ENCODE measurements at places on chromosomes 4 and X. TPM values are rescaled to one million over a fixed set of nuclear protein-coding genes. Genes with fewer than 3 reads are reported as not detected.

- peak overlapping the region; percentile 65 for H3K4me3 ChIP-seq
- no peak overlapping the region for H3K27ac ChIP-seq
- no peaks in the 10 kb centered on the region for H3K36me3 ChIP-seq
- no peaks in the 10 kb centered on the region for H3K27me3 ChIP-seq
Measured at GRCh38 chrX:10619425-10620046, 849 bp downstream of the MID1 start.

DNA sequence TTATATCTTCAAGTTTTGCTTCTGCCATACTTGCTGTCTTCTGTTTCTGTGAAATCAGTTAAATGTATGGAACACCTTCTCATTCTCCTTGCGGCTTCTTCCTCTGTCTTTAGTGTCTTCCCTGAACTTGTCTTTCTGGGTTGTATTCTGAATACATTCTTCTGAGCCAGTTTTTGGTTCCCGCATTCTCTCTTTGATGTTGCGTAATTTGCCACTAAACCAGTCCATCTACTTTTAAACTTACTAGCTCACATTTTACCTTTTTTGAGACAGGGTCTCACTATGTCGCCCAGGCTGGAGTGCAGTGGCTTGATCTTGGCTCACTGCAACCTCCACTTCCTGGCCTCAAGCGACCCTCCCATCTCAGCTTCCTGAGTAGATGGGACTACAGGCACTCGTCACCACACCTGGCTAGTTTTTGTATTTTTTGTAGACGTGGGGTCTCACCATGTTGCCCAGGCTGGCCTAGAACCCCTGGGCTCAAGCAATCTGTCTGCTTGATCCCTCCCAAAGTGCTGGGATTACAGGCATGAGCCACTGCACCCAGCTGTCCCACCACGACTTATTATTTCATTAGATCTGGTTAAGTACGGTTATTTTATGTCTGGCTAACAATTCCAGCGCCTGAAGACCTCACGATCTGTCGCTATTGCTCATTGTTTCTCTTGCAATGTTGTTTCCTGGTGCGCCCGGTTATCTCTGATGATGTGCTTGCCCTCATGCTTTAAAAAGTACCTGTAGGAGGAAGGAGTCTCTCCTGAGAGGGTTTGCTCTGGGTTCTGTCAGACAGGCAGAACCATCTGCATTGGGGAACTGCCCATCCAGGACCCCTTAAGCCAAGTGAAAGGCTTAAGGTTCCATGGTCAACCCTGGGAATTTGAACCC lies 9.8 kb upstream of the FAM3A start:
- H3K27ac ChIP-seq = no peak overlapping the region
- H3K36me3 ChIP-seq = no peaks in the 10 kb centered on the region
- H3K4me1 ChIP-seq = peaks cover 4% of the 10 kb centered on the region
- no peaks in the 10 kb centered on the region for H3K27me3 ChIP-seq
- H3K4me3 ChIP-seq = no peak overlapping the region
- DNase-seq = no peak

DNA sequence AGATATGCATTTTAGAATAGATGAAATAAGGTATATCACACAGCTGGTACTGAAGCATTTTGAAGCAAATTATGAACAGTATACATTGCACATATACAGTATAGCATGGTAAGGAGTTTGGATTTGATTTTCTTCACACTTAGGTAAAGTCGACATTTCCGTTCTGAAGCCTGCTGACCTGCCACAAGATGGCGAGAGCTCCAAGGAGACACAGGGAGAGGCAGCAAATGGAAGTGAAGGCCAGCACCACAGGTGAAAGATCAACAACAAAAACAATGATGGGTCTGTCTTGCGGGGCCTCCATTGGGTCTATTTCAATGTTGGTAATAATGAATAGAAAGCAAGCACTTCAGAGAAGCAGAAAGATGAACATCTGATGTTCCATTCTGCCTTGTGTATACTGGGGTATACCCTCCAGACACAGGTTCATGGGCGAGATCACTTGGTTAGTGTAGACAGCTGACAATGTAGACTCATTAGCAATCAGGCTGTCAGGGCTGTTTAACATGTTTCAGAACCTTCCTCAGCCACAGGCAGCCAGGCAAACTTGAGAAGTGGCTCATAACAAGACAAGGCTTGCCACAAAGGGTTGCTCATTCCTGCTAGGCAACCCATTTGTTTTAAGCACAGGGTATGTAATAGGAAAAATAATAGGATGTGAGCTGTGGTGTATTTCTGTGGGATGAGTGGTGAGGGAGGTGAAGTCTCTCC lies 21.4 kb upstream of the NOX1 start:
- no peak for DNase-seq
- peaks cover 6% of the 10 kb centered on the region for H3K27me3 ChIP-seq
- no peaks in the 10 kb centered on the region for H3K36me3 ChIP-seq
- H3K27ac ChIP-seq = no peak overlapping the region

- no peaks in the 10 kb centered on the region for H3K27me3 ChIP-seq
- no peak overlapping the region for H3K27ac ChIP-seq
- H3K36me3 ChIP-seq = no peaks in the 10 kb centered on the region
- H3K4me3 ChIP-seq = no peak overlapping the region
Measured at GRCh38 chrX:150005027-150005426, 66.7 kb upstream of the EOLA2 start.

GRCh38 chr4:130395871-130396270 lies 1299.9 kb downstream of the C4orf33 start:
- H3K27me3 ChIP-seq = no peaks in the 10 kb centered on the region
- H3K4me3 ChIP-seq = no peak overlapping the region
- H3K36me3 ChIP-seq = no peaks in the 10 kb centered on the region
- no peak for DNase-seq

- no peak overlapping the region for H3K4me3 ChIP-seq
- no peaks in the 10 kb centered on the region for H3K27me3 ChIP-seq
- H3K4me1 ChIP-seq = no peaks in the 10 kb centered on the region
- peak overlapping the region; percentile 57 for H3K27ac ChIP-seq
- no peaks in the 10 kb centered on the region for H3K36me3 ChIP-seq
Measured at GRCh38 chrX:18698737-18699650, 8.5 kb upstream of the PPEF1 start.

DNA sequence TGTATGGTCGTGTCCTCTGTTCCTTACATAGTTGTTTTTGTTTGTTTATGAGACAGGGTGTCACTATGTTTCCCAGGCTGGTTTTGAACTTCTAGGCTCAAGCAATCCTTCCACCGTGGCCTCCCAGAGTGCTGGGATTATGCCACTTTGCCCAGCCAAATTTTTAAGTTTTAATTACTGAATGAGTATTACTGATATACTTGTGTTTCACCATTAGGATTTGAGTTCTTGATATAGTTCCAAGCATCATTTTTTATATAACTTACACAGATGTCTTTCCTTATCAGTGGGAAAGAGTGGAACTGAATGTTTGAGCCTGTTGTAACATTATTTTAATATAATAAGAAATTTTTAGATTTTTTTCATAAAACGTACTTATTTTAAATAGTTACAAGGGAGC lies 20.4 kb downstream of the TMEM165 start:
- H3K4me1 ChIP-seq = no peaks in the 10 kb centered on the region
- H3K27me3 ChIP-seq = no peaks in the 10 kb centered on the region
- peaks cover 7% of the 10 kb centered on the region for H3K36me3 ChIP-seq
- no peak for DNase-seq

DNA sequence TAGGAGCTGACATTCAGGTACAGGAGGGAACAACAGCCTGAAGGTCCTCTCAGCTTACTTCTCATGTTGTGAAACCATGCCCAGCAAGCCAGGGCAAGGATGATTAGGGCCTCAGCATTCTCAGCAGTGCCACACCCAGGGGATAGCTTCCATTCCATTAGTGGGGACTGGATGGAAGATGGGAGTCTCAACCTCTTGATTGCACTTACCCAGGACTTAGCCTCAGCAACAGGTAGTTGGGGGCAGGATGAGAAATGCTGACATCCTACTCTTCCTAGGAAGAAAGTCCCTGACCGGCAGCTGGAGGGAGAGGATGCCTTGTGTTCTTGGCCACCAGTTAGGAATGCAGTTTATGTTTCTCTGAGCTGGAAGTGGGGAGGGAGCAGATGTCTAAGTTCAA lies 8.8 kb upstream of the BEX3 start:
- no peak for DNase-seq
- no peak overlapping the region for H3K27ac ChIP-seq
- peaks cover 7% of the 10 kb centered on the region for H3K27me3 ChIP-seq
- no peak overlapping the region for H3K4me3 ChIP-seq
- H3K4me1 ChIP-seq = no peaks in the 10 kb centered on the region

GRCh38 chr4:117817301-117817700 lies 217.0 kb upstream of the NDST3 start:
- DNase-seq = no peak
- H3K27me3 ChIP-seq = no peaks in the 10 kb centered on the region
- no peaks in the 10 kb centered on the region for H3K36me3 ChIP-seq
- H3K4me1 ChIP-seq = no peaks in the 10 kb centered on the region
- no peak overlapping the region for H3K4me3 ChIP-seq
- no peak overlapping the region for H3K27ac ChIP-seq

DNA sequence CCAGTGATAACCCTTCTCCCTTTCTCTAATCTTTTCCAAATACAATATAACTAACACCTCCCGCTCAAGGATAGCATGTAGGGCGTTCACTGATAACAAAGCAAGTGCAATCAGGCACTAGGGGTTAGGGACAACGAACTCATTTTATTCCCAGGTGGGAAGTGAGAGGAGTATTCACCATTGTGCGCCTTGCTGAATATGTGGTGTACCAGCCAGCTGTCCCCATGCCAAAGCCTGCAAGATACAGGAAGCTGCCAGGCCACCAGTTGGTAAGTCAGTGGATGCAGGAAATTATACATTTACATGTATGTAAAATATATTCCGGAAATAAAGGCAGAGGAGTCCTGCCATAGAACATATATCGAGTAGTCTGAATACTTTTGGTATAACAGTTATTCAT lies 6.3 kb upstream of the HPRT1 start:
- H3K36me3 ChIP-seq = no peaks in the 10 kb centered on the region
- no peak overlapping the region for H3K27ac ChIP-seq
- DNase-seq = no peak
- no peaks in the 10 kb centered on the region for H3K27me3 ChIP-seq
- no peaks in the 10 kb centered on the region for H3K4me1 ChIP-seq

DNA sequence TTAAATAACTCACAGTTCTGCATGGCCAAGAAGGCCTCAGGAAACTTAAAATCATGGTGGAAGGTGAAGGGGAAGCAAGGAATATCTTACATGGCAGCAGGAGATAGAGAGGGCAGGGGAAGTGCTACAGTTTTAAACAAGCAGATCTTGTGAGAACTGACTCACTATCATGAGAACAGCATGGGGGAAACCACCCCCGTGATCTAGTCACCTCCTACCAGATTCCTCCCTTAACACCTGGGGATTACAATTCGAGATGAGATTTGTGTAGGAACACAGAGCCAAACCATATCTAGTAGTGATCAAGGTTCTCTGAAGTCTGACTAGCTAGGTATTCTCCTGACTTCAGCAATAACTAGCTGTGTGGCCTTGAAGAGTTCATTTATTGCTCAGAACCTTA lies 56.0 kb downstream of the BANK1 start:
- H3K36me3 ChIP-seq = no peaks in the 10 kb centered on the region
- no peaks in the 10 kb centered on the region for H3K27me3 ChIP-seq
- no peak overlapping the region for H3K4me3 ChIP-seq
- no peak for DNase-seq
- H3K27ac ChIP-seq = no peak overlapping the region

DNA sequence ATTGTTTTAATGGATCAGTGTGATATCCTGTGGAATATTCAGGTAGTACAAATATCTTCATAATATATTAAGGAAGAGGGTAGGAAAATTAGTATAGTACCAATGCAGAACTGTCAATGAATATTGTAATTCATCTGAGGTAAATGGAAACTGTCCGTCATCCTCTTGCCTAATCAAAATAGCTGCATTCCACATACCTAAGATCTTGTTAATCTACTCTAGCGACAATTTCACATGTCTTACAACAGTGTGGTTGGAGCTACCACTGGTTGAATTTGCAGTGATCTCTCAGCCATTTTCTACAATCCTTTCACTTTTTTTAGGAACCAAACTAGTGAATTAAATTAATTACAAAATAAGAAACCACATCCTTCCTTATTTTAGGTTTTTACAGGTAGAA lies 117.5 kb downstream of the PCDH18 start:
- no peaks in the 10 kb centered on the region for H3K4me1 ChIP-seq
- no peaks in the 10 kb centered on the region for H3K36me3 ChIP-seq
- H3K27me3 ChIP-seq = no peaks in the 10 kb centered on the region
- no peak overlapping the region for H3K27ac ChIP-seq

DNA sequence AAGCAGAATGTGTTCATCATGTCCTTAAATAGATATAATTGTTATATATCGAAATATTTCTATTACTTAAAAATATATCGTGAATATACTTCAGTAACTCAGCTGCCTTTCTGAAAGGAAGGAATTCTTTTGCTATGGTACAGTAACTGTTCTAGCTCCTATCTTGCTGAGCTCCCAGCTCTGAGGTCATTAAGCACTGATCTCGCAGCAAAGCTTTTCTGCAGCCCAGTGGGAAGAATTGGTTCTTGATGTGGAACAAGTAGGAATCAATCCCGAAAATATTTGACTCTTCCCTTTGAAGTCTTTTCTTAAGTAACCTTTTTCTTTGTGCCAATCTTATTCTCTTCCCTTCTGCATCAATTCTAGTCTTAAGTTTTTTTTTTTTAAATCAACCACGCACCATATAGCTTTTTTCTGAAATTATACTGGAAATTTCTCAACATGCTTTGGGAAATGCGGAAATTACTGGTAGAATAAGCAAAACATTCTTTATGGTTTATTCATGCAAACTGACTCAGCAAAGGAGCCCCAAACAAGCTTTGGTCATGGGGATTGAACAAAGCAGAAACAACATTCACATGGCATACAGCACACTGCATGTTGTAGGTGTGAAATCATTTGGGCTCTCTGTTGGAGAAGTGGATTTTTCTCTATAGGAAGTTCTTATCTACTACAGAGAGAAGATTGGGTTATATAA lies 428.9 kb upstream of the GNPDA2 start:
- H3K27ac ChIP-seq = no peak overlapping the region
- H3K27me3 ChIP-seq = no peaks in the 10 kb centered on the region

DNA sequence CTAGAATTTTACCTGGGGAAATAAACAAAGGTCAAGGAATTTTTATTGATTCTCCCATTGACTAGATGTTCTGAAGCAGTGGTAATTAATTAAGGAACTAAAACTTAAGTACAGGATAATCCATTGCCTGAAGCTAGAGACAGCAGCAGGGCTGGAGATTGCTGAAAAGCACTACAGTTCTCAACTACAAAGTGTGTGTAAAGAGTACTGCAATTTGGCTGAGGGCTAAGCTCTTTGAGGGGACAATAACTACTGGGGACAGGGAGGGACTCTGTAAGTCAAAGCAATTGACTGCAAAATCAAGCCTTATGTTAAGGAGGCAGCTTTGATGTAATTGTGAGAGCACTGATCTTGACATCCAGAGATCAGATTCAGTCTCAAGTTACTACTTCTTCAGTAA lies 260.4 kb downstream of the GALNTL6 start:
- no peaks in the 10 kb centered on the region for H3K36me3 ChIP-seq
- no peaks in the 10 kb centered on the region for H3K4me1 ChIP-seq
- DNase-seq = no peak
- no peak overlapping the region for H3K4me3 ChIP-seq

- H3K4me3 ChIP-seq = no peak overlapping the region
- H3K27ac ChIP-seq = no peak overlapping the region
- no peaks in the 10 kb centered on the region for H3K36me3 ChIP-seq
- no peak for DNase-seq
Measured at GRCh38 chr4:24330172-24330571, 254.2 kb downstream of the DHX15 start.

Gene AR
- 15.3 TPM for total RNA-seq

Gene FOXR2
- total RNA-seq = not detected

Gene MXRA5
- 2.1 TPM for total RNA-seq

Gene SSX7
- total RNA-seq = not detected

Gene DCAF12L2
- not detected for total RNA-seq

Gene FGFR3
- 0.22 TPM for total RNA-seq

Gene PRAF2
- total RNA-seq = 4.3 TPM

Gene MGARP
- total RNA-seq = 0.26 TPM

Gene RHOXF2B
- not detected for total RNA-seq

All from psoas muscle (tissue), 8 donors.